ENCODE measurements at places on chromosomes 7 and 10.
A peak's percentile ranks its signal among the peaks of the same experiment; 100 is the strongest.

- no peak for DNase-seq
These were observed 275.3 kb upstream of the MKLN1 start for GRCh38 chr7:131052285-131052904.

GRCh38 chr7:75979759-75980429 is 14.5 kb downstream of the TMEM120A start:
- DNase-seq = no peak

DNA sequence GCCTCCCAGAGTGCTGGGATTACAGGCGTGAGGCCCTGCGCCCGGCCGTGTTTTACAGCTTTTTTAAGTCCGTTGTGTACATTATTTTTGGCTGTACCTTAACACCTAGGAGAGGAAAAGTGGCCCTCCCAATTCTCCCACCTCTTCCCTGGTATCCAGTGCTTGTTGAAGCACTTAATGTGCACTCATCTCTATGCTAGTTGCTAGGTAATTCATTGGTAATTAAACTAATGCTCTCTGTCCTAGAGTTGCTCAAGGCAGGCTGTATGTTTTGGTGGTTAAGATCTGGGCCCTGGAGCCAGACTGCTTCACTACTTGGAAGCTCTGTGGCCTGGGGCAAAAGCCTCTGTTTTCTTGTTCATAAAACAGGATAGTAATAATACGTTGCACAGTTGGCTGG is 19.6 kb downstream of the AVPI1 start:
- DNase-seq = no peak

DNA sequence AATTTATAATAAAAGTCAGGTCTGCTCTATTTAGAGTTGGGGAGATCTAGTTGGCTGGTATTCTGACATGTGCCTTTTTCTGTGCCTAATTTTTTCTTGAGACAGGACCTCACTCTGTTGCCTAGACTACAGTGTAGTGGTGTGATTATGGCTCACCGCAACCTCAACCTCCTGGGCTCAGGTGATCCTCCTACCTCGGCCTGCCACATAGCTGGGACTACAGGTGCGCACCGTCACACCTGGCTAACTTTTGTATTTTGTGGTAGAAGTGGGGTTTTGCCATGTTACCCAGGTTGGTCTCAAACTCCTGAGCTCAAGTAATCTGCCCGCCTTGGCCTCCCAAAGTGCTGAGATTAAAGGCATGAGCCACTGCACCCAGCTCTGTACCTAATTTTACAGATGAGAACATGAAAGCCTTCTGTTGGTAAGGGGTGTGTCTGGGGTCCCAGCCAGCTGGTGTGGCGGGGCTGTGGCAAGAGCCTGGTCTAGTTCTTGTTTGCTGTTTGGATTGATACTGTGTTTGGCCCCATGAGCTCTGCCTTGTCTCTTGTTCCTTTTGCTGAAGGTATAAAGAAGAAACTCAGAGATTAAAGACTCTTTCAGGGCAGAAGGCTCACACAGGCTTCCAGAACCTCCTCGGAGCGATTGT is 31.4 kb downstream of the POR start:
- DNase-seq = no peak

- no peak for DNase-seq
These were observed 417.7 kb upstream of the CELF2 start for GRCh38 chr10:10600004-10600403.

- DNase-seq = peak; percentile 65
These were observed 97.8 kb upstream of the PRPS1L1 start for GRCh38 chr7:18125476-18125875.

DNA sequence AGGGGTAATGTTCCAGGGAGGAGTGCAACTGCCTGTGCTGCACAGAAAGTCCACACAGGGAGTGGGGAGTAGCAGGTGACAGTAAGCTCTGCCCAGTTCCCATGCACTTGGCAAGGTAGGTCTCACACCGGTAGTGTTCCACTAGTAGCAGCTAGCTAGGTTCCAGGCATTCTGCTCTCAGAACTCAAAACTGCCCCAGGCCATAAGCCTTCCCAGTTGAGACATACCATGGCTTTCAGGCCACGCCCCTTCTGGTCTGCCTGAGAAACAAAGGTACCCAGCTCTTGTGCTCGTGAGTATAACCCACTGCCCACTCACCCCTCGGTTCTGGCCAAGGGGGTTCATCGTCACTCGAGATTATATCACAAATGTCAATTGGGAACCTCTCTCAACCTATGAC is 12.6 kb downstream of the CASP7 start:
- no peak for DNase-seq

DNA sequence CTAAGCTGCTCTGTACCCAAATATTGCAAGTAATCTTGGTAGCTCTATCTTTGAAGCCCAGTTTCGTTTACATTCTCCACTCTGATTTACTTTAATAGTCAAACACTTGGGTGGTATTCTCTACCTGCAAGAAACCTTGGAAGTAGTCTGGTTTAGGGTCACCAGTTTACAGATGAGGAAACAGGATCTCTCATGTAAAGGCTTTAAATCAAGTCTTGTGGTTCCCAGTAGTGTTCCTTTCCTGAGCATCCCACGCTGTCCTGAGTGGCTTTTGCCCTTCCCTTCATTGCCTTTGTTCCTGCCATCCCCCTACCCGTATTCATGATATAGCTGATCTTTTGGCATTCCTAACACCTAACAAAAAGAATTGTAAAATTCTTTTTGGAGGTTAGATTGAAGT is 20.3 kb downstream of the EXOC4 start:
- DNase-seq = no peak

GRCh38 chr7:128352636-128353035 is 8.9 kb downstream of the PRRT4 start:
- DNase-seq = no peak

DNA sequence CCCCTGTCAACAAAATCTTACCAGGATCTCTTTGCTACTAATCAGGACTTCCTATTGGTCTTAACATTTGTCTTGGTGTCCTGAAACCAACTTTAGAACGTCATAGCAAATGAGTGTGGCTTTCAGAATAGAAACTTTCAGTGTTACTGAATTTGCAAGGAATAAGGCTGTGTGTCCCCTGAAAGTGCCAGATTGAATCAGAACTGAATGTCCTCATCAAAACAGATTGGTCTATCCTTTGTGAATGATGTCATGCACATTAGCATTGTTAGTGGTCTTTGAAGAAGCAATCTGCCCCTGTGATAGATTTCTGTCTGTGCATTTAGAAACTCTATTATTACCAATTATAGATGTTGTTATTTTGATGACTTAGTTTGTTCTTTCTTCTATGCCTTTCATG is 119.9 kb downstream of the AGMO start:
- no peak for DNase-seq

GRCh38 chr10:62627983-62628382 is 176.5 kb upstream of the ADO start:
- no peak for DNase-seq

GRCh38 chr7:112115880-112116279 is 90.3 kb downstream of the DOCK4 start:
- DNase-seq = no peak

- DNase-seq = no peak
These were observed 54.6 kb downstream of the STK32C start for GRCh38 chr10:132253092-132253687.
